ENCODE measurements at places on chromosomes 3 and 15.

GRCh38 chr3:29933802-29934490, 653.1 kb downstream of the RBMS3 start:
- no peak for DNase-seq

DNA sequence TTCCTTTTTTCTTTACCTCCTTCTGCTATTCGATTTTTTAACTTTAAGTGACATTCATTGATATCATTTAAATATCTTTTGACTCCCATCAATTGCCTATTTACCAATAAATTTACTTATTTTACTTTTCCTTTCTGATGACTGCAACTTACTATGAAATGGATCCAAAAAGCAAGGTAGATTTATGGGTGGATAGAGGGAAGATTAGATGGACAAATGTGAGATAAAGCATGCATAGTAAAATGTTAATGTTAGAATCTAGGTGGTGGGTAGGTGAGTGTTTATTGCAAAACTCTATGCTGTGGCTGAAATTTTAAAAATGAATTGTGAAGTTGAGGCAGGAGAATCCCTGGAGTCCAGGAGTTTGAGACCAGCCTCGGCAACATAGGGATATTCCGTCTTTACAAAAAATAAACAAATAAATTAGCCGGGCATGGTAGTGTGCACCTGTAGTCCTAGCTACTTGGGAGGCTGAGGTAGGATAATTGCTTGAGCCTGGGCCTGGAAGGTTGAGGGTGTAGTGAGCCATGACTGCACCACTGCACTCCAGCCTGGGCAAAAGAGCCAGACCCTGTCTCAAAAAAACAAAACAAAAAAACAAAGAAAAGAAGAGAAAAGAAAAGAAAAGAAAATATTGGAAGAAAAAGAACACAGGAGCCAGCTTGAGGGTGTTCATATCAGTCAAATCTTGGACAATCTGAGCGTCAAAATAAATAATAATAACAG, 6.1 kb upstream of the PDCD6IP start:
- DNase-seq, result no peak

- DNase-seq, result no peak
Measured at GRCh38 chr3:138434875-138435772, 708 bp downstream of the ESYT3 start.

DNA sequence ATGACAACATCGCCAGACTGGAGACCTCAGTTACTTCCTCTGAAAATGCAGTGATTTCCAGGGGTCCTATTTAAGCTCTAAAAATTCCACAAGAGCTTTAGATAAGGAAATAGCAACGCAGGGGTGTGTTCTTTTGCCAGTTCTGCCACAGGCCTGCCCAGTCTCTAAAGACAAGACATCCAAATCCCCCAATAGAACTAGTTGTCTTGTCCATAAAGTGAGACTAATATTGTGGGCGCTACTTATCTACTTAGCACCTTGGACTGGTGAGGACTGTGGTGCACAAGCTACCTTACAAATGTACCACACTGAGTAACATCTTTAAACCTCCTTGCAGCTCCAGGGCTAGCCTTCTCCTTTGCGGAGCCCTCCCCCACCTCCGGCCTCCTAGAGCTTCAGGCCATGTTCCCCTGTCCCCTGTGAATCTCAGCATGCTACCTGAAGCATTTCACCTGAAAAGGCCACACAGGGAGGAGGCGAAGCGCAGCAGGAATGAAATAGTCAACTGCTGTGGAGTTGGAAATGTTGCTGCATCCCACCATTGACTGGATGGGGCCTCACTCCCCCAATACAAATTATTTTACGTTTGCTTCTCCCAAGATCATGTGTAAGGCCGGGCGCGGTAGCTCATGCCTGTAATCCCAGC, 9.6 kb upstream of the LRRC2 start:
- DNase-seq, result no peak

GRCh38 chr3:34319881-34320280, 521.5 kb downstream of the PDCD6IP start:
- DNase-seq, result no peak

- no peak for DNase-seq
Measured at GRCh38 chr15:48559285-48559684, 86.2 kb downstream of the FBN1 start.

DNA sequence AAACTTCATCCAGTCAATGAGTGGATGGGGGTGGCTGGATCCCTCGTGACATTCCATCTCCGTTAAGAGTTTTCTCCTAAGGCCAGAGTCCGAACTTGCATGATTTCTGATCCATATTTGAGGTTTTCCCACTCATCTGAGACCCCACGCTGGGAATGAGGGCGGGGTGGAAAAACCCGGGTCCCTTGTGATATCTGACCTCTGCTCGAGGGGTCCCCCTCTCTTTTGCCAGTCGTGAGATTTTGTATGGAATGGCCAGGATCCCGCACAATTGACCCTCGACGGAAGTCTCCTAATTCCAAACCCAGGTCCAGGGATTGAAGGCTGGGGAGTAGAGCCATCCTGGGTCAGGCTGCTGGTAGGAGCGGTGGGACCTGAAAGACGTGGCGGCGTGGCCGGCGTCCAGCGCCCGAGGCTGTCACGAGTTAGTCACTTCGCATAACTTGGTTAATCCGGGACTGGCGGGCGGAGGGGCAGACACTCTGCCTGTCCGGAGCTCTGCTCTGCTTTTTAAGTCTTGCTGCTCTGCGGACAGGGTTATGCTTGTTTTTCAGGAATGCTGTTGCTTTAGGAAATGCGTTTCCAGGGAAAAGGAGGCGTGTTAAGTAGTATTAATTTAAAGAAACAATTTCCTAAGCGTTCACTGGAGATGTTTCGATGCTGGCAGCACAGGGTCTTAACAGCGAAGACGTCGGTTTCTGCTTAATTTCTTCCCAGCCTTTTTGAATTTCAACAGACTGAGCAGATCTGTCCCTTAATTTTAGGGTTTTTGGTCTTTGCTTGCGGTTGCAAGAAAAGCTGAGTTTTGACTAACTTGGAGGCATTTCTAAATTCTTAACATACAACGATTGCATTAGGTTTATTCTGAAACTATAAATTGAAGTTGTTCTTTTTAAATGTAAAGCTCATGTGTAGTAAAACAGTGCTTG, 69.7 kb upstream of the LRRFIP2 start:
- no peak for DNase-seq

- no peak for DNase-seq
Measured at GRCh38 chr3:62529230-62529629, 155.9 kb upstream of the FEZF2 start.

- DNase-seq, result no peak
Measured at GRCh38 chr15:101351736-101352135, 56.7 kb upstream of the SNRPA1 start.

DNA sequence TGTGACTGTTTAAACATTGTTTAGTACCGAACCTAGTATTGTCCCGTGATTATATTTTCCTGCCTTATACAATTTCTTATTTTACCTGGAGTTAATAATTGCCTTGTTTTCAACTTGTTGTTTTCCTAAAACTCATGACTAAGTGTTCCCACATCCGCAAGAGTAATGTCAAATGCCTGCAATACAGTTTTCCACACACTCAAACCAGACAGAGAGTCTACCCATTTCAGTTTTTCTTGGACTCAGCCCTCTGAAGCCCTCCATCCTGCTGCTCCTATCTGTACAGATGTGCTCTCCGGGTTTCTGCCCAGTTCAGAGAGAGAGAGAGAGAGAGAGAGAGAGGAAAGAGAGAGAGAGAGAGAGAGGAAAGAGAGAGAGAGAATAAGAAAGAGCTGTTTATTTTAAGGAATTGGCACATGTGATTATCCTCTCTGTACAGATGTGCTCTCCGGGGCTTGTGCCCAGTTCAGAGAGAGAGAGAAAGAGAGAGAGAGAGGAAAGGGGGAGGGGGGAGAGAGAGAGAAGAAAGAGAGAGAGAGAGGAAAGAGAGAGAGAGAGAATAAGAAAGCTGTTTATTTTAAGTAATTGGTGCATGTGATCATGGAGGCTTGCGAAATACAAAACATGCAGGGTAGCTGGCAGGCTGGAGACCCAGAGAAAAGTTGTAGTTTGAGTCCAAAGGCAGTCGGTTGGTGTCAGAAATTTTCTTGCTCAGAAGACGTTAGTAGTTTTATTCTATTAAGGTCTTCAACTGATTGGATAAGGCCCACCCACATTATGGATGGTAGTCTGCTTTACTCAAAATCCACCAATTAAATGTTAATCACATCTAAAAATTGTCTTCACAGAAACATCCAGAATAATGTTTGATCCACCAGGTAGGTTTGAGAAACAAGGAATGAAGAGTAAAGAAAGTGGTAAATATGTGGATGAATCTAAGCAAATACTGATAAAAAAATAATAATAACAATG, 104.1 kb upstream of the GOLGA8J start:
- no peak for DNase-seq

DNA sequence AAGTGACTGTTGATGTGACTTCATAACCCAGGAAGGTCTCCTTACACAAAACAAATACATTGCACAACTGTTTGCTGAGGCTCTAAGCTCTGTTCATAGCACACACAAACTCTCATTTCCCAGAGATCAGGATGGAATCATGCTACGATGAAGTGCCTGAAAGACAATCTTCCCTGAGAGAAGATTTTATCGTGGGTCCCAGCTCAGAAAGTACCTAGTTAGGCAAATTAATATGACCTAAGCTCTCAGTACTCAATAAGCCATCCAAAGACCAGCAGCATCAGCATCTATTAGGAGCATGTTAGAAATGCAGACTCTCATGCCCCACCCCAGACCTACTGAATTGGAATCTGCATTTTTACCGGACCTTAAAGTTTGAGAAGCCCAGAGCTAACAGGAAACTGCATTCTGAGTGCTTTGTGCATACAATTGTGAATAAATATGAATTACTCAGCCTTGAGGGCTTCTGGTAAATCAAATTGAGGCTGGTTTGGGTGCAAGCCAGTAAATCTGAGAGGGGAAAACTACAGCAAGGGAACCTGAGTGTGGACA, 161.5 kb upstream of the C2CD4B start:
- no peak for DNase-seq

DNA sequence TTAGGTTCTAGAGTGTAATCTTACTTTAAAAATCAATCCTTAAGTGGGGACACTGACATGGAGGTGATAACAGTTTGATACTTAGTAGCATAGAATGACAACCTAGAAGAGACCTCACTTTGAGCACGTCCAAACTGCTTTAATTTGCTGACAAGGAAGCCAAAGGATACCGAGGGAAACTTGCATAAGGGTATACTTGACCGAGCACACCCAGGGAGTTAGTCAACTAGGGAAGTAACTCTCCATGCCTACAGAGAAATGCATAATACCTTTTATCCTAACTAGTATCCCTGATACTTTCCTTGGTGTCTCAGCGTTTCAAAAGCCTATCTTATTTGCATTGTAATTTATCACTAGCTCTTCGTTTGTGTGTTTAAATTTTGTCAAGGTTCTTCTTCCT, 5.5 kb upstream of the TPRG1 start:
- DNase-seq, result no peak

- DNase-seq, result no peak
Measured at GRCh38 chr15:60392986-60393790, 4.6 kb downstream of the ANXA2 start.

DNA sequence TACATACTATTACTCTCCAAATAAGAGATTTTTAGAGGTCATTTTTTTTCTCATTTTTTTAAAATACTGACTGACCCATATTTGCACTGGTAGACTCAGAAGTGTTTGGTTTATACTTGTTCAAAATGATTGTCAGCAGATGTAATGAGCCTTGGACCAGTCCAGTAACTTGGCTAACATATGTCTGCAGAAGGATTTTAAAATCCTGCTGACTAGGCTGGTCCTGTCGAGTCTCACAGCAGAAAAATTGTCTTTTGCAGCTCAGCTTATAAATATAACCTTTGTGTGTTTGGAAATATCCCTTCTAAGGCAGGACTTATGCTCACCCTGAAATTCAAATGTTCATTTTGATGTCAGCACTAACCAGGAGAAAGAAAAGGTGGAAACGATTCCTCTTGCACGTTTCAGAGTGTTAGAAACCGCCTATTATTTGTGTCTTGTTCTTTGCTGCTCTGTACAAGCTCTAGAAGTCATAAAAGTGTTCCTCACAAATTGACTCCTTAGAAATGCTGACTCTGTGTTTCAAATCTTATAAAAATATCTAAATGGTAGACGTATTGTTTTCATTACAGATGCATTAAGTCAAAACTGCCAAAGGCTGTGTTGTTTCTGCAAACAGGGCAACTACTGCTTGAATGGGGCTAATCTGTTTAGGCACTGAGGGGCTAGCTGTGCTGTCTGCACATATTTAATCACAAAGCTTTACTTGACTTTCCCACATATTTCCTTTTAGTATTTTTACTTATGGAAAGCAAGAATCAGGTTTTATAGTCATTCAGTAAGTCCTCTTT, 95.3 kb downstream of the CHL1 start:
- no peak for DNase-seq

GRCh38 chr3:183490211-183490601, 61.8 kb upstream of the MCF2L2 start:
- no peak for DNase-seq

Measured in cortex of kidney (tissue), 1 donor.